Kidney (tissue), 22 donors: ENCODE measurements at places on chromosomes 16 and 17.

DNA sequence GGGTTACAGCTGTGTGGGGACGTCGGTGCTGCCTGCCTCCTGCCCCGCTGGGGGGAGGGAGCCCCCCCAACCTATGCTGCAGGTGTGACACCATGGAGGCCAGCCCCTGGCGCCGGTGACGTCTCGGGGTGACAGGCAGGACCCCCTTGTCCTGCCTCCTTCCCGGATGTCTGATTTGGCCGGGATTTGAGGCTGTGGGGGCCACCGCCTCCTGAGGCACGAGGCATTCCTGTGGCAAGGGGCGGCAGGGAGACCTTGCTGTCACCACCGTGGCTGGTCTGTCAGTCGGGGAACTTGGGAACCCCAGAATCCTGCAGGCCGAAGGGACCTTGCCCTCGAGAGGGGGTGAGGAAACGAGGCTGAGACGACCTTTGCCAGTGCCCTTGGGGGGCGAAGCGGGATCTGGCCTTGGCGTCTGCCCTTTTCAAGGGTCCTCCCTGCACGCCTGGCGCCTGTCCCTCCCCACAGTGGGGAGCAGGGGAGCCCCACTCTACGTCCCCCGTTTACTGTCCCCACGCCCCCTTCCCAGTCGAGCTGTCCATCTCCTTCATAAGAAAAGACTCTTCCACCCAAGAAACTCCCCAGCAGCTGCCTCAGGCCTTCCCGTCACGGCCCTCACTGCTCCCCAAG lies 74.4 kb downstream of the METRNL start:
- DNase-seq = no peak

GRCh38 chr17:77346765-77347164 lies 206.0 kb downstream of the SEC14L1 start:
- no peak for DNase-seq

GRCh38 chr17:73288534-73289302 lies 23.1 kb downstream of the CDC42EP4 start:
- DNase-seq = no peak

GRCh38 chr17:27264068-27264812 lies 29.7 kb upstream of the WSB1 start:
- no peak for DNase-seq

DNA sequence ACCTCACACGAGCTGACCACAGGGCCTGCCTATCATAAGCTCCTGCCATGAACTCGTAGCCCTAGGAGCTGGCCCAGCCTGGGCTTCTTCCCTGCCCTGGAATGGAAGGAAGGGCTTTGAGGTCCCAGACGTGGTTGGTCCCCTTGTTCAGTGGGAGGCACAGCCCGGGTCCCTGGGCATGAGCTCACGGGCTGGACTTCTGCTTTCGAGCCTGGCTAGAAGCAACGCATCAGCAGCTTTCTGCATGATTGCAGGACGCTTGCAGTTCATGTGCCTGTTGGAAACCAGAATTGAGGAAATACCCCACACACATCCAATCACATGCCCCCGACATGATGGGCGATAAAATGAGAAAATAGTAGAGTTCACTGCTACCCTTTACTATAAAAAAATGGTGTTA lies 293.3 kb downstream of the MAF start:
- no peak for DNase-seq

- DNase-seq = no peak
Measured at GRCh38 chr17:77146246-77146632, 5.5 kb downstream of the SEC14L1 start.

- no peak for DNase-seq
Measured at GRCh38 chr16:85321509-85322271, 209.4 kb upstream of the CIBAR2 start.

GRCh38 chr16:86072328-86073102 lies 173.6 kb downstream of the IRF8 start:
- DNase-seq = peak; percentile 78

DNA sequence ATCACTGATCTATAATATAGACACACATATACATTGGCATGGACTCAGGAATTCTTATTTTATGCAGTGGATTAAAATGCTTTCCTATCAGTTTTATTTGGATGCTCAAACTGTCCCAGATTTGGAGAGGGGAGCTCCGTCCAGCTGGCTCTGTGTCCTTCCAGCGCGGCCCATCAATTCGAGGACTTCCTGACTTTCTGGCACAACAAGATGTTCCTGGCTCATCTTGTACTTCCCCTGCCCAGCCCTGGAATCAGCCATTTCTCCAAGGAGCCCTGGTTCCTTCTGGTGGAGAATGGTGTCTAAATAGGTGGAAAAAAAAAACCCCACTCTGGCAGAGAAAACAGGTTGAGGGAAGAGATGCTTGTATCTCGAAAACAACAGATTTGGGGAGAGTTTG lies 94.5 kb downstream of the CRISPLD2 start:
- no peak for DNase-seq

- DNase-seq = no peak
Measured at GRCh38 chr17:76394166-76394565, 9.8 kb downstream of the SPHK1 start.

GRCh38 chr16:23514381-23515152 lies 4.3 kb upstream of the GGA2 start:
- no peak for DNase-seq

- DNase-seq = peak; percentile 62
Measured at GRCh38 chr17:48542114-48542656, 2.7 kb downstream of the HOXB2 start.

GRCh38 chr16:50520451-50521245 lies 27.5 kb upstream of the NKD1 start:
- DNase-seq = peak; percentile 14

DNA sequence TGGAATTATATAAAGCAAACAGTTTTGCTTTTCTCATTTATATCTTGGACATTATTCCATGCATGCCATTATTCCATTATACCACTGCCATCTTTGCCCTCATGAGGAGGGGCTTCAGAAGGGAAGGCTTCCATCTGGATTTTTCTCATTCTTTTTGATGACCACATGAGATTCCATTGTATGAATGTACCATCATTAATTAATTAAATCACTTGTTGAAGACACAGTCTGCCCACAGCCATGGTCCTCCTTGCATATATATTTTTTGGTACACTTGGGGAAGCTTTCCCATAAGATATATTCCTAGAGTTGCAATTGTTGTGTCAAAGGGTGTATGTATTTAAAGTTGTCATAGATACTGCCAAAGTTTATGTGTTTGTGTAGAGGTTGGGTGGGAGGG lies 7.1 kb downstream of the ARL4D start:
- no peak for DNase-seq

- no peak for DNase-seq
Measured at GRCh38 chr16:66400503-66401380, 26.4 kb upstream of the BEAN1 start.

- peak; percentile 73 for DNase-seq
Measured at GRCh38 chr16:12162151-12162985, 185.8 kb downstream of the SNX29 start.

DNA sequence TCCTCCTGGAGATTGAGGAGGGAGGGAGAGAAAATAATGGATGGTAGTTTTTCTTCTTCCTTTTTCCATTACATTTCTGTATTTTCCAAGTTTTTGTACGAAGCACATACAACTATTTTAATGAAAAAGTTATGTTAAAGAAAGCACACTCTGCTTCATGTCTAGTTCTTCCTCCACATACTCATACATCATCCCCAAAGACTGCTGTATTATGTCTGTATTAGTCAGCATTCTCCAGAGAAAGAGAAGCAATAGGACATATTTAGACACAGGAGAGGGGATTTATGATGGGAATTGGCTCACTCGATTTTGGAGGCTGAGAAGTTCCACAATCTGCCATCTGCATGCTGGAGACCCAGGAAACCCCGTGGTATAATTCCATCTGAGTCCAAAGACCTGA lies 10.1 kb upstream of the ACSM2A start:
- DNase-seq = no peak

DNA sequence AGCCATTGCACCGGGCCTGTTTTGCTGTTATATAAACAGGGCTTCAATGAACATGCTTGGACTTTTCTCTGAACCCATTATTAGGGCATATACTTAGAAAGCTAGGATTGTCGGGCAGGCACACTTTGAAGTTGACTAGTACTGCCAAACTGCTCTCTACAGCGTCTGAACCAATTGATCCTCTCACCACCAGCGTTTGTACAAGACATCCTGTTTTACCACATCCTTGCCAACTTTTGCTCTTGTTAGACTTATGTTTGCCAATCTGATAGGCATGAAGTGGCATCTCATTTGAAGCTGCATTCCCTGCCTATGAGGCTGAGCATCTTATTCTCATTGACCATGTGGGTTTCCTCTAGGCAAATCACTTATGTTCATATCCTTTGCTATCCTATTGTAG lies 7.4 kb upstream of the PPP1R9B start:
- DNase-seq = no peak
